Upper lobe of left lung (tissue), 6 donors: ENCODE measurements at places on chromosomes 3 and 15. TPM values are rescaled to one million over a fixed set of nuclear protein-coding genes. Genes with fewer than 3 reads are reported as not detected.

Gene RASGRF1
- 64.6 TPM for total RNA-seq

Gene ADIPOQ
- total RNA-seq, result not detected

Gene TTC23
- total RNA-seq, result 12.5 TPM

Gene TICRR
- 0.26 TPM for total RNA-seq

Gene TGM4
- not detected for total RNA-seq

Gene CHST13
- 2.8 TPM for total RNA-seq

Gene TMC3
- not detected for total RNA-seq
